ENCODE measurements at places on chromosomes 7 and 10.

- no peak for DNase-seq
These were observed 90.2 kb upstream of the STEAP4 start for GRCh38 chr7:88396948-88397322.

GRCh38 chr7:40311307-40311706 is 176.5 kb downstream of the SUGCT start:
- no peak for DNase-seq

- DNase-seq = peak; percentile 46
These were observed 85.1 kb downstream of the SUGCT start for GRCh38 chr7:40219917-40220316.

- no peak for DNase-seq
These were observed 869 bp upstream of the TBX20 start for GRCh38 chr7:35254496-35255442.

- no peak for DNase-seq
These were observed 69.7 kb downstream of the PRSS58 start for GRCh38 chr7:142188154-142188553.
